ENCODE measurements at places on chromosomes 7 and 10.

DNA sequence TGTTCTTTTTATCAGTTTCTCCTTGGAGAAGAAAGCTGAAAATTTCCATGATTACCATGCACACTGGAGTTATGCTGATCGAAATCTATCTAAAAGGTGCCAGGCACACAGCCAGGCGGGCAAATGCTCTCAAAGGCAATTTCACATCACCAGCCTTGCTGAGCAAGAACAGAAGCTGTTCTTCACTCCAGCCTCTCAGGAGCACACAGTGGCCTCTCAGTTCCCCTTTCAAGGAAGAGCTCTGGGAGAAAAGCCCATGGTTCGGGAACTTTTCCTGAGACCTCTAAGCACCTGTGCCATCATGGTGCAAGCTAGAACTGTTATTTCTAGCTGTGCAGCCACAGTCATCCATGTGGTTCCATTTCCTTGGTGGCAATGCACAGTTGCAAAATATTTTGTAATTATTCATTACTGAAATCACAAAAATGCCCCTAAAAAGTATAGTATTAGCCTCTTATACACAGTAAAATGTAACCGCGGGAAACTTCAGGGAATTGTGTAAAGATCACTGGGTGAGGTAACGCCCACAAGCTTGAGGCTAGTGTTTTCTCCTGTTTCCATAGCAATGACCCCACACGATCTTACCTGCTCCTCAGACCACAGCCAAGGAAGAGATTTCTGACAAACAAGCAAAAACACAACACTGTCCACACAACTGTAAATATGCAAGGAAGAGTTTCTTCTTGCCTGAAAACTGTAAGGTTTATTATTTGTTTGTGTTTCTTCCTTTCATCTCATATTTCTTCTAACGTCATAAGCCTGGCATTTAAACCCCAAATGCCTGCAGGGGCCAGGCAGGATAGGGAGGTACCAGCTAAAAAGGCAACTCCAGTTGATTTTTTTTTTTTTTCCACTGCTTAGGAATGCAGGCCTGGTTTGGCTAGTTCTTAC is 121.2 kb downstream of the FAM107B start:
- no peak for DNase-seq

DNA sequence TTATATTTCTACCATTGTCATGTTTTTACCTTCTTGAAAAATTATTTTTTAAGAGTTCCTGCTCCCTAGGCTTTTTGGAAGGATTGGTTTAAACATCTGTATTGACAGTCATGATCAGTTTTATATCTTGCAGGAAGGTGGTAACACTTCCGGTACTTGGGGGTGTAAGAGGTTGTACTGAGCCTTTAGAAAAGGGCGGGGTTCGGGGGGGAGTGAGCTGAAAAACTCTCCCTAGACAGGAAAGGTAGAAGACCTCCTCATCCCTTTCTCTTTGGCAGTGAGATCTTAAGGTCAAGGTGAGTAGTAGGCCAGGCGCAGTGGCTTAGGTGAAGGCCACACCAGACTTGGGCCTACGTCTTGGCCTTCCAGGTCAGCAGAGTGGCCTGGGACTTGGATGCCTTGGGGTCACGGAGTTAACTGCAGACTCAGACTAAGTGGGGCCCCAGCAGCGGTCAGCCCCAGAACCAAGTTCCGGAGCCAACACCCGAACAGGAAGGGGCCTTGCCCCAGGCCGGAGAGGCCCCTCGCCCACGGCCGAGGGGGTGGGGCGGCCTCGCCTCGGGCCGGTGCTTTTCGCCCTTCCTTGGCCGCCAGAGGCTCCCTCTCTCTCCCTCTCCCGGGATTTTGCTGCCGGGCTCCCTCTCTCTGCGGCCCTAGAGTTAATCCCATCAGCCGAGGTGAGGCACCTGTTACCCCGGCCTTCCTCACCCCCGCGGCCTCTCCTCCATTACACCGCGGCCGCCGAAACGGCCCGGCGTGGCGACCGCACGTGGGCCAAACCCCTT is at the start of gene PPP1R9A:
PPP1R9A (plus strand) TSS at position 569 of the 785 bp plus-strand sequence. CDS start 2,520 bp downstream, outside the sequence.
- no peak for DNase-seq

DNA sequence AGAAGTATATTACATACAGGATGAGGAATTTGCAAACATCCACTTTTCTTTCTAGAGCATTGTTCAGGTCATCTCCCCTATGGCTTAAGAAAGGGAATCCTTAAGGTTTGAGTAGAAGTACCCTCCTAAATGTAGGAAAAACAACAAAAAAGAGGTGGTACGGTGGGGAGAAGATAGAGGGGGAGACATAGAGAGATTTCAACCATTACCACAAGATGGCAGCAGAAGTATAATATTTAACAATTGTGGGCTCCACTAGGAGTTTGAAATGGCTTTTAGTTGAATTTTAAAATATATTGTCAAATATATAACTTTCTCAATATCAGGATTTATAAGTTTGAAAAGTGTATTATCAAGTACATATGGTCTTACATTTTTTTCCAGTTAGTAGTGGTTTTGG is 72.7 kb upstream of the PRKG1 start:
- no peak for DNase-seq

DNA sequence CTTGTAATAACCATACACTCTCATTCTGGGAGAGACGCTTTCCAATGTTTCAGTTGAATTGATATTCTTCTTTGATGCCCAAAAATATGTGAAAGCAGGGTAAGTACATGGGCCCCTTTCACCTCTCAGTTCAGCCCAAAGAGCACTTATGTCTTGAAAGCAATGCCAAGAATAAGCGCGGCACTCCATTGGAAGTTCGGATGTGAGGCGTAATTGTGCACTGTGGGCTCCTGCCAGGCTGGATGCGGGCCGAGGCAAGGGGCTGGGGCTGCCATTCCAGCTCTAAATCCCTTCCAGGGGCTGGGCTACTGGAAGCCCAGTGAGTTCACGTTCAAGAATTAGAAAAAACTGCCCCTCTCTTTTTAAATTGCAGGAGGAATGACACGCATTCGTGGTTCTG is 113.8 kb downstream of the EBF3 start:
- DNase-seq = no peak

DNA sequence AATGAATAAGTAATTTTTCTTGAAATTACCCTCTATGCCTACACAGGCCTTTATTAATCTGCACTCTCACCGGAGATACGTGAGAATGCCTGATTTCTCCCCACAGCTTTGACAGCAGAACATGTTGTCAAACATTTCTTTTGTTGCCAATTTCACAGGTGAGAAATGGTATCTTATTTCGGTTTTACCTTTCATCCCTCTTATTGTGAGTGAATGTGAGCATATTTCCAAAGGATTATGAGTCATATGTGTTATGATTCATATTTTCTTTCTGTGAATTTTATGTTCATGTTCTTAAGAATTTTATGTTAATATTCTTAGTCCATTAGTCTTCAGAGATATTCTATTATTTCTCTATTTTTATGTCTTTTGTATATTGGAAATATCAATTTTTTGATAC is 965.1 kb downstream of the CCSER2 start:
- no peak for DNase-seq

GRCh38 chr7:27168265-27168947 is 3.1 kb upstream of the HOXA9 start:
- DNase-seq = no peak
